ENCODE measurements at places on chromosomes 16 and 17. TPM values are rescaled to one million over a fixed set of nuclear protein-coding genes. Genes with fewer than 3 reads are reported as not detected.

- no peak for DNase-seq
Observed at GRCh38 chr16:7976563-7976962, 613.7 kb downstream of the TMEM114 start.

- DNase-seq = no peak
Observed at GRCh38 chr17:82989881-82990280, 89.5 kb upstream of the METRNL start.

- DNase-seq = peak; percentile 71
Observed at GRCh38 chr16:67430977-67431774, at the start of gene HSD11B2. HSD11B2 (plus strand) TSS chr16:67431121; CDS start chr16:67431249, 128 bp downstream.

GRCh38 chr16:83913245-83913633 lies 14.3 kb downstream of the MLYCD start:
- no peak for DNase-seq

DNA sequence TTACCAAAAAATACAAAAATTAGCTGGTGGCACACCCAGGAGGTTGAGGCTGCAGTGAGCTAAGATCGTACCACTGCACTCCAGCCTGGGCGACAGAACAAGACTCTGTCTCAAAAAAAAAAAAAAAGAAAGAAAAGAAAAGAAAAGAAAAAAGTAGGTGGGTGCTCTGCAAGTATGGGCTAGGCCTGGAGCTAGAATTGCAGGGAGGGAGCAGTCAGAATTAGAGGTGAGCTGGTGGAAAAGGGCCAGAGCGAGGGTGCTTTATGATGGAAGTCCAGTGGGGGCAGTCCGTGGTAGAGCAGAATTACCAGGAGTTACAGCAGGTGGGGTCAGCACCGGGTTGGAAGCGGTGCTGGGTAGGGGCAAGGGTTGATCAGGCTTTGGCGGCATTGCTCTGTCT lies 57.0 kb upstream of the KDM6B start:
- DNase-seq = no peak

DNA sequence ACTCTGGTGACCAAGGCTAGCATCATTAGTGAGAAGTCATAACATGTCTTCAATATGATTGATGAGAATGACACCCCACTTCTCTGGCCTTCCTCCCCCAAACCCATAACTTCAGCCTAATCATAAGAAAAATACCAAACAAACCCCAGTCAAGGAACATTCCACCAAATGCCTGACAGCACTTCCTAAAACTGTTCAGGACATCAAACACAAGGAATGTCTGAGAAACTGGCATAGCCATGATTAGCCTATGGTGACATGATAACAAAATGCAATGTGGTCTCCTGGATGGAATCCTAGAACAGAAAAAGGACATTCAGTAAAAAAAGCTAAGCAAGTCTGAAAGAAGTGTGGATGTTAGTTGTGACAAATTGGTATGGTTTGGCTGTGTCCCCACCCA lies 24.7 kb upstream of the TBX4 start:
- peak; percentile 24 for DNase-seq

- peak; percentile 23 for DNase-seq
Observed at GRCh38 chr17:8062807-8063483, 24.1 kb downstream of the ALOX15B start.

GRCh38 chr16:25007284-25007984 lies 7.7 kb downstream of the ARHGAP17 start:
- DNase-seq = peak; percentile 84

DNA sequence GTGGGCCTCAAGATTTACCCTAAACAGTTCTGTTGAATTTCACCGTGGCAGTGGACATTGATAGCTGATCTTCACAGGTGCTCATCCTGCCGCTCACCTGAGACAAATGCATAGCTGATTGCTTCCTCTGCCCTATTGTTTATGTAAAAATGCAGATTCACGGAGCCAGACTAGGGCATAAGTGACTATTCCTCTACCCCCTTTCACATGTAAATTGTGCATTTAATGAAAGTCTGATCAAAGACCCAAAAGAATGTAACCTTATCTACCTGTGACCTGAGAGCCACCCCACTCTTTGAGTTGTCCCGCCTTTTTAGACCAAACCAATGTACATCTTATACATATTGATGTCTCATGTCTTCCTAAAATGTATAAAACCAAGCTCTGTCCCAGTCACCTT lies 312.4 kb upstream of the CDH5 start:
- DNase-seq = no peak

- peak; percentile 36 for DNase-seq
Observed at GRCh38 chr16:88920618-88921590, 54.4 kb upstream of the PABPN1L start.

- no peak for DNase-seq
Observed at GRCh38 chr17:13888056-13888609, 181.2 kb upstream of the COX10 start.

DNA sequence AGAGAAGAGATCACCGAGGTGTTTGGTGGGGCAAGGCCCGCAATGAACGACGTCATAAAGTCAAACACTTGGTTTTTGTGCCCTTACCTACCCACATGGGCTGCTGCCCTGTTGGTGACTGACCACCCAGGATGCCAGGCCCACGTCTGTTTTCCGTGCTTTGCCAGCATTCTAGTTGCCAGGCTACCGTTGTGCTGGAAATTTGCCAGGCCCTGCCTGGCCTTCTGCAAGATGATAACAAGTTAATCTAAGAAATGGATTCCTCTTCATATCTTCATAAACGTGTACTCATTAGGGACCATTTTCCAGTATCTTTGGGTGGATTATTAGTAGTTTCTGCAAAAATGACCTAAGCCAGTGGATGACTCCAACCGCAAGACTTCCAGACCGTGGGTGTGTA lies 35.4 kb downstream of the SLC6A4 start:
- DNase-seq = no peak

DNA sequence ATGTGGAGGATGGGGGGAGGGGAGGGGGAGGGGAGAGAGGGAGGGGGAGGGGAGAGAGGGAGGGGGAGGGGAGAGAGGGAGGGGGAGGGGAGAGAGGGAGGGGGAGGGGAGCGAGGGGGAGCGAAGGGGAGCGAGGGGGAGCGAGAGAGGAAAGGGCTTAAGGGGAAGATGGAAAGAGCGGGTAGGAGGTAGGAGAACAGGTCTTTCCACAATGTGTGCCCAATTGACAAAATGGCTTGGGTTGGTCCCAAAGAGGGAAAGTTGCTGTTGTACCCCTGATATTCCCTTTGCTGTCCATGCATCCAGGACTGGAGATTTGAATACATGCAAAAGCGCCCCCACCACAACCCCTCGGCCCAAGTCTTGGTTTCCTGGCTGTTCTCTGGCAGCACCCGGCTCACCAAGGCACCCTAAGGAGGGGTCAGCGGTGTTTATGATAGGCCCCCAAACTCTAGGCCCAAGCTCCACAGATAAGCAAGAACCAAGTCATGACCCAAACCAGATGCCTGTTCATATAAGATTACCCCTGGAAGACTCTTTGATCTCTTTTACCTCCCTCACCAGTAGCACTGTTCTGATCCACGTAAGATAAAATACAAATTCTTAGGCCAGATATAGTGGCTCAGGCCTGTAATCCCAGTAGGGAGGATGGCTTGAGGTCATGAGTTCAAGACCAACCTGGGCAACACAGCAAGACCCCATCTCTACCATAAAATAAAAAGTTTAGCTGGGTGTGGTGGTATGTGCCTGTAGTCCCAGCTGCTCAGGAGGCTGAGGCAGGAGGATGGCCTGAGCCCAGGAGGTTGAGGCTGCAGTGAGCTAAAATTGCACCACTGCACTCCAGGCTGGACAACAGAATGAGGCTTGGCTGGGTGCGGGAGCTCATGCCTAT lies 119.6 kb downstream of the ZFHX3 start:
- no peak for DNase-seq

- no peak for DNase-seq
Observed at GRCh38 chr16:10926094-10926493, 16.2 kb downstream of the DEXI start.

DNA sequence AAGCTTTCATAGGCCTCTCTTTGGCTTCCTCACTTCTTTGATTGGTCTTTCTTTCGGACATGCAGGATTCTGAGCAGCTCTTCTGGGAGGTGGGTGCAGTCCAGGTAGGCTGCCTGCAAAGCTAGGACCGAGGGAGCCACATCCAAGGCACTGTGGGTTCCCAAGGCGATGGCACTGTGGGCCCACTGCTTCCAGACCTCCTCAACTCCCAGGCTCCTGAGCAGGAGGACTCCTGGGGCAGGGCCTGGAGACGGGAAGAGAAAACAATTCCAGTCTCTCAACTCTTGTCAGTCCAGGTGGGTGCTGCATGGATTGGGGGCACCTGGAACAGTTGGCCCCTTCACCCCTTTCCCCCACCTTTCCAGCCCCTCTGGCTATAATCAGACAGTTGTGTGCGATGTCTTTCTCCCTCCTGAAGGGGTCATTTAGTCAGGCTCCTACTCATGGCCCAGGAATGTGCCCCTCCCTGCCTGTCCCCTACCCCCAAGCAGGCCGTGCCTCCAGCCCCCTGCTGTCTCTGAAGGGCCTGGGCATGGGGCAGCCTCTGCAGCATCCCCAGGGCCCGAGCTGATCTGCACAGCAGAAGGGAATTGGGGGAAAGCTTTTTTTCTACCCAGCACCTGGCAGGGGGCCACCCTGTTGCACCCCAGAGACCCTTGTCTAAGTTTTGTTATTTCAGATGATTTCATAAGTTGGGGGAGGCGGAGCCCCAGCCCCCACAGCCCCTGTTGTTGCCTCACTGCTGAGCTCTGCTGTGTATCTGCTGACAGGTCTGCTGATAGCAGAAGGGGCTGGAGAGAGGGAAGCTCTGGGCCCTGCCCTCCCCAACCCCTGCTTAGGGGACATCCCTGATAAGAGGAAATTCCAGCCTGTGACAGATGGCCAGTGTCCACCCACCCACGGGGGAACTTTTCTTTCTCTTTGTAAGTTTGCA lies 330.3 kb downstream of the SEC14L1 start:
- DNase-seq = peak; percentile 69

The PLEKHH3 gene
- 17.8 TPM for total RNA-seq

The ASGR2 gene
- total RNA-seq = not detected

The GFAP gene
- total RNA-seq = not detected

The AOC2 gene
- total RNA-seq = not detected

The WFIKKN1 gene
- 2.9 TPM for total RNA-seq

The HEATR9 gene
- not detected for total RNA-seq

The SPAG5 gene
- 104 TPM for total RNA-seq

The B9D1 gene
- 20.6 TPM for total RNA-seq

The STH gene
- not detected for total RNA-seq

The PSMC5 gene
- 47.6 TPM for total RNA-seq

The HYDIN gene
- 0.07 TPM for total RNA-seq

Data from M059J (cell line).